ENCODE measurements at places on chromosomes 6 and 20.

DNA sequence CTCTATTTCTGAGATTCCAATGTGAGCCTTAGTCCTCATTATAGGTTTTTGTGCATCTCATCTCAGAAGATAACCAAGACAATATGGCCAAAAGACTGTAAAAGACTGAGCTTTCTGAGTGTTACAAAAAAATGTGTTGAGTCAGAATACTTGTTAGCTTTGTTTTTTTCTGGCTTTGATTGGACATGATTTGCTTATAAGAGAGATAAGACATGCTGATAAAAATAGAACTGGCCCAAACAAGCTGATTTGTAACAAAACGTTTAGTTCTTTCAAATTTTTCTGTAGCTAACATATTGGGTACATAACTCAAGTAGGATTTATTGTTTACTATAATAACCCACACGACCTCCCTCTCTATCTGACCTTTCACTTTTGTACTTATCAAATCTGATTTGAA is 32.9 kb downstream of the FILIP1 start:
- DNase-seq, result no peak

- no peak for DNase-seq
These were observed 36.4 kb upstream of the KAT14 start for GRCh38 chr20:18101125-18101810.

DNA sequence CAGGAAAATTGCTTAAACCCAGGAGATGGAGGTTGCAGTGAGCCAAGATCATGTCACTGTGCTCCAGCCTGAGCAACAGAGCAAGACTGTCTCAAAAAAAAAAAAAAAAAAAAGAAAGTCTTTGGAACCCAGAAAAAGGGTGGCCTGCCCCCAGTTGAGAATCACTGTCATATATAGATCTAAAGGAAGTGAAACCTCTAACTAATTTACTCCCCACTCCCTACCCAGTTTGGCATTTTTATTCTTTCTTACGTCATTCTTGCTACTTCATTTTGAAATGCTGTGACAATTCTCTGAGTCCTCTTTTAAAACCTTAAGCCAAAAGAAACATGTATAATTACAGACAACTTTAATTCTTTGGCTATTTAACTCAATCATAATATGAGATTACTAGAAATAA is 254.8 kb downstream of the CDC5L start:
- peak; percentile 73 for DNase-seq

DNA sequence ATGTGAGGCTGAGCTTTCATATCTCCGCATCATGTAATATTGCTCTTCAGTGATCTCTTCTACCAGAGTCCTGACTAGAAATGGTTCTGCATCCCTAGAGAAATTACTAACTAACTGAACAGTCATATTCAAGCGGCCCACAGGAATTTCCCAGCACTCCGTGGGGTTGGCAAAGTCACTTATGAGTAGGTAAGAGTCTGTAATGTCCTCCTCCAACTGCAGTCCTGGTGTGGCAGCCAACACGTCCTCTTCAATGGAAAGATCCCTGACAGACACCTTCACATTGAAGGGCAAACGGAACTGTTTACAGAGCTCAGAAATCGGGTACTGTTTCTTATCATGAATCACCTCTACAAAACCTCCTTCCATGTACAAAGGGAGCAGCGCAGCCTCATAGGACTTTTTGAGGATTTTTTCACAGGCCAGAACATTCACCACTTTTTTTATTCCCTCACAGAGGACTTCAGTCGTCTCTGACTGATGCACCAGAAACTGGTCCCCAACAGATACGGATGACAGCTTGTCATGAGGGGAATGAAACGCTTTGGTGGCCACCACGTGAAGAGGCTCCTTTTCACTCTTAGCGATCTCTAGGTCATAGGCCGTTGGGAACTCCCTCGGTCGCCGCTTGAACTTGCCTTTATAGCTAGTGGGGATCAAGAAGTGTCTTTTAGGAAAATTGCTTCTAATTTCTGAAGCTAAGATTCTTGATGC is 87.7 kb downstream of the THEMIS start:
- no peak for DNase-seq

DNA sequence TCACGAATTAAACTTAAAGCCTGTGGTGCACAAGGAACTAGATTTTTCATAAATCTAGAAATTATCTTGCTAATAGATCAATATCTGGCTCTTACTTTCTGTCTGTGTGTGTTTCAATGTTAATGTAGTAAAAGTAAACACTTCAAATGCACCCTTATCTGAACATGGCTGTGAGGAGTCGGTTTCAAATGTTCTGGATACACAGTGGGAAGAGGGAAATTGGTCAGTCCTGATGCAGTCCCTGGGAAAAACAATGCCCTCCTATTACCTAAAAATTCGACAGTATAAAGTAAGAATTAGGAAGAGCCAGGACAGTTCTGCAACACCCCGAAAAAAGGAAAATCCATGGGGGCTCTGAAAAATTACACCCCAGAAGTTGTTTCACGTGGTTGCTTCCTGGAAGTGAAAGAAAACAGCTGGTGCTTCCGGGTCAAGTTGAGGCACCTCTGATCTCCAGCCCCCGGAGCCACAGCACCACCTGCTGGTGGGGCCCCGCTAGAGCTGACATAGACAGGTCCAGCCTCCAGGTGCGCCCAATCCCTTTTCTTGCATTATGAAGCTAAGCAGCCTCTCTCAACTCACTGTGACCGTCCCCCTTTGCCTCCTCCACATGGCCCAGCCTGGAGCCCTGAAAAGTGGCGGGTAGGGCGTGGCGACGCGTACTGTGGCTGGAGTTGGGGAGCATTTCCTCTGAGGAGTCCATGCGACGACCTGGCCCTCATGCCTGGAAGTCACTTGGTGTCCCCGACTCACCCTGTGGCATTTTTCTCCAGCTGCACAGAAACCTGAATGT is 8.3 kb downstream of the SEMG2 start:
- DNase-seq, result peak; percentile 52

GRCh38 chr6:25960734-25961133 is 1.9 kb upstream of the TRIM38 start:
- DNase-seq, result no peak

DNA sequence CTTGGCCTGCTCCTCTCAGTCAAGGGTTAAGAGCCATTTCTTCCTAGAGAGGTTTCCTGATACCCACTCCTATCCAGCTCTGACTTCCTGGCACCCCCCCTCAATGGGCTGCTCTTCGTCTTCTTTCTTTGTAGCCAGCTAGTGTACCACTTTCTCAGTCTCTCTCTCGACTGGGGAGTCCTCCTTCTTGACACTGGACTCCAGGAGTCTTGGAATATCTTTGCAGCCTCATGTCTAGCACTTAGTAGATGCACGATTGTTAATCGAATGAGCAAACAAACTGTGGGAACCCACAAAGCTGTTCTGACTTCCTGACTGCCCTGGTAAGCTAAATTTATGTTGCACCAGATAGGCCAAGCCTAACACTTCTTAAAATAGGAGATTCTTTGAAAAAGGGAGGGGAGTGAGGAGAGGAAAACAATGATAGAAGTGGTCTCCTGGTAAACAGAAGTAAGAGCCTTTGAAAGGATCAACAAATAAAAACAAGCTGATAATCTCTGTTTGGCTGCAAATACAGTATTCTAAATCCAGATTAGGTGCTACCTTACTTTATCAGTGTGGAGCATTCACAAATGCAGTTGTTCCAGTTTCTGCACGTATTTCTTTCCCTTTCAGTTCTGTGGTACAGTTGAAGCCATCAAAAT is 160.1 kb upstream of the CITED2 start:
- DNase-seq, result no peak

DNA sequence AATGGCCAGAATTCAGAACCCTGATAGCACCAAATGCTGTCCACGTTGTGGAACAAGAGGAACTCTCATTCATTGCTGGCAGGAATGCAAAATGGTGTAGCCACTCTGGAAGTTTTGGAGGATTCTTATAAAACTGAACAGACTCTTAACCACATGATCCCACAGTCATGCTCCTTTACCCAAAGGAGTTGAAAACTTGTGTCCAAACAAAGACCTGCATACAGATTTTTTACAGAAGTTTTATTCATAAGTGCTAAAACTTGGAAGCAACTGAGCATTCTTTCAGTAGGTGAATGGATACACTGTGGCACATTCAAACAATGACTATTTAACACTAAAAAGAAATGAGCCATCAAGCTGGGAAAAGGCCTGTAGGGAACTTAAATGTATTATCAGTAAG is 32.5 kb downstream of the PREP start:
- no peak for DNase-seq

- no peak for DNase-seq
These were observed 211.5 kb upstream of the FKBP1C start for GRCh38 chr6:62999796-63000195.

GRCh38 chr6:89111933-89112332 is 5.9 kb downstream of the SRSF12 start:
- no peak for DNase-seq

DNA sequence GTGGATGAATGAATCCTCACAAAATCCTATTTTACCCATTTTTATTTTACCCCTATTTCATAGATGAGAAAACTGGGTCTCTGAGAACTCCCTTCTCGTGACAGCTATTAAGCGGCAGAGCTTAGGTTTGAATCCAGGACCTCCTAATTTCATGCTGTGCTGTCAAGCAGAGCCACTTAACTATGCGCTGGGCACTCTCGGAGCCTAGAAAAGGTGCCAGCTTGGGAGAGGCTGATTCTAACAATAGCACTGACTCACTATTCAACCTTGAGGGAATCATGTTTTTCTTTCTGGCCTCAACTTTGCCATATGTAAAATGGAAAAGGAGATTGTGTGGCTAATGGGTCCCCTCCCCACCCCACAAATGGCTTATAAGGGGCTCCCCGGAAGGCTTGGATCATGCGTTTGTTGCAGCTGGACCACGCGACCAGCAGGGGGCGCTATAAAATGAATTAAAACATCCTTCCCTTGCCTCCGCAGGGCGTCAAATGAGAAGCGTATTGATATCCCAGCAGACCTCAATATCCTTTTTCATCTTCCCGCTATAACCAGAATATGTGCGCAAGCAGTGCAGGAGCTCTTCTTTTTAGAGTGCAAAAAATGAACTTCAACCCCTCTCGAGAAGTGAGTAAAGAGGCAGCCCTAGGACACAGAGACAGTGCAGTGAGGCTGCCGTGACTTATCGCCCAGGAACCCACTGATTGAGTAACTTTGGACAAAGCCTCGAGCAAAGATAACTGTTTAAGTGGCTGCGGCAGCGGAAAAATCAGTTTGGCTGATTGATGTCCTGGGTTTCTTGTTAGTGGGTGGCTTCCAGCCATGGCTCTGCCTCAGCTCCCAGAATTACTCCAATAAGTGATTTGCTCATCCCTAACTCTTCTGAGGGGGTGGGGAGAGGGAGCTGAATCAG is 12.8 kb upstream of the PDYN start:
- DNase-seq, result peak; percentile 74

DNA sequence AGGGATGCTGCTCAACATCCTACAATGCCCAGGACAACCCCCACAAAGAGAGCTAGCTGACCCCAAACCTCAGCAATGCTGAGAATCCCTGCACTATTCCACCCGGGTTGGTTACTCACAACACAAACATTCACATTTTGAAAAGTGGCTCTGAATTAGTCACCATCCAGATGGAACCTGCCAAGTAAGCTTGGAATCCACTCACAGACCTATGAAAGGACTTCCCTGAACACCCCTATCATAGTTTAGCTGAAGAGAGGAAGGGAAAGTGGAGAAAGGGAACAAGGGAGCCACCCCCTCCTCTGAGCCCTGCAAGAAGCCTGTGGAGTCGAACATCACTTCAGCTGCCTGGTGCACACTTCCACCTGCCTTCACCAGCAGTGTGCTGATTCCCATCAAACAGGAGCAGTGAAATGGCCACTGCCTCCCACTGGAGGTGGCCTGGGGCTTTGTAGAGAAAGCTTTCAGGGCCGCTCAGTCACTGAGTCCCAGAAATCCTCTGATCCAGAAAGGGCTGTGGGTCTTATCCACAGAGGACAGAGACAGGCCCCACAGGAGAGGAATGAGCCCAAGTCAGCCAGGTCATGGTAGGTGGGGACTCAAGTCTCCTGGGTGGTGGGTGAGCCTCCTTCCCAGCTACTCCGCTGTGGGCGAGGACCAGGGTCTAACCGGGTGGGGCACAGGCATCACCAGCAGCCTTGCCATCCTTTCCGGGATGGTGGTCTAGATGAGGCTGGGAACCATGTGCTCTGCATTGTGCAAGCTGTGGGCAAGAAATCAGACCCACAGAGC is 203.7 kb downstream of the SYNDIG1 start:
- peak; percentile 41 for DNase-seq

GRCh38 chr20:37432606-37433005 is 86.7 kb downstream of the SRC start:
- DNase-seq, result no peak

GRCh38 chr6:16105854-16106253 is 23.0 kb upstream of the MYLIP start:
- peak; percentile 81 for DNase-seq

DNA sequence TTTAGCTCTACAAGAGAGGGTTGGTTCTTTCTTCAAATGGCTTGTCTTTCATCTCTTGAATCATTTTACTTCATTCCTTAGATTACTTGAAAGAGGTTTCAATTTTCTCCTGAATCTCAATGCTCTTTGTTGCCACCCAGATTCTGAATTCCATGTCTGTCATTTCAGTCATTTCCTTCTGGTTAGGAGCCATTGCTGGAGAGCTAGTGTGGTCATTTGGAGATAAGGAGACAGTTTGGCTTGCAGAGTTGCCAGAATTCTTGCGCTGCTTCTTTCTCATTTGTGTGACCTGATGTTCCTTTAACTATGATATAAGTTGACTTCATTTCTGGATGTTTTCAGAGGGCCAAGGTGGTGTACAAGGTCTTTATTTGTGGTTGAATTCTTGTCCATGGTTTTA is 157.8 kb downstream of the SLC22A3 start:
- DNase-seq, result no peak

DNA sequence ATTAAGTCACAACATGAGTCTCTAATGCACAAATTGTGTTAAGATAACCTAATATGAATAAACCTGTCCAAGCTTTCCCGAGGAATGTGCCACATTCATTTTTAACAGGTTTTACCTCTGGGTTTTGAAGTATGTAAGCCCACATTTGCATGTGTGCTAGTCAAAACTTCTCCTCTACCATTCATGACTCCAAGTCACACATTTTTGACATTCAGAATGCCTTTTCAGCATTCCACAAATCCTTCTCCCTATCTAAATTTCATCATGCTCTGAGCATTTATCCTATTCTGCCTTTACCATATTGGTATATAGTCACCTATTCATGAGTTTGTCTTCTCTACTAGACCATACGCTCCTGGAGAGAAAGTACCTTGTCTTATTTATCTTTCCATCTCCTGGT is 56.5 kb downstream of the ADGRF5 start:
- no peak for DNase-seq

DNA sequence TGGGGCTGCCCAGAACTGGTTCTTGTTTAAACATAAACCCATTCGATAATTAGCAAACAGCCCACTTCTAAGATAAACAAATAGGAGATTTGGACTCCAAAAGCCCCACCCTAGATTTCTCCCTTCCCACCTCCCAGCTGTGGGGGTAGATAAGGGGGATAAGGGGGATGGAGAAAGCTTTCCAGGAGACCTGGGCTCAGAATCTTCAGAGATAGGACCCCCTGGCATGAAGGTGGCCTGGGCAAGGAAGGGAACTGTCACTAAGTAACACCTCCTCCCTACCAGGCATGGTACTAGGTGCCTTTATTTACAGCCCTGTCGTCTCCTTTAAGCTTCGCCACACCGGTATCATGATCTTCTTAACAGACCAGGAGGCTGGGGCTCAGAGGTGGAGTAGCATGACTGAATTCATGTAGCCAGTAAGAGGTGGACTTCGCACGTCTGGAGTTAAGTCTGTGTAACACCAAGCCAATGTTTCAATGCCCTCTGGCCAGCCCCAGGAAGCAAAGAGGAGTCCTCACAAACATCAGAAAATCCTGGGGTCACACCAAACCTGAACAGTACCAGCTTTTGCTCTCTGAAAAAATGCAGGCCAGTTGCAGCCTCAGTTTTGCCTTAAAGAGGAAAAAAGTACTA is 4.6 kb downstream of the SDC4 start:
- DNase-seq, result no peak

GRCh38 chr6:23307516-23307915 is 738.1 kb downstream of the HDGFL1 start:
- DNase-seq, result no peak
